ENCODE measurements at places on chromosomes 3 and 15.

GRCh38 chr3:42827023-42827422 is 17.8 kb downstream of the ACKR2 start:
- DNase-seq: no peak

GRCh38 chr15:70160267-70160666 is 62.5 kb upstream of the TLE3 start:
- DNase-seq: no peak

GRCh38 chr15:101686718-101687117 is 34.5 kb upstream of the TM2D3 start:
- no peak for DNase-seq

DNA sequence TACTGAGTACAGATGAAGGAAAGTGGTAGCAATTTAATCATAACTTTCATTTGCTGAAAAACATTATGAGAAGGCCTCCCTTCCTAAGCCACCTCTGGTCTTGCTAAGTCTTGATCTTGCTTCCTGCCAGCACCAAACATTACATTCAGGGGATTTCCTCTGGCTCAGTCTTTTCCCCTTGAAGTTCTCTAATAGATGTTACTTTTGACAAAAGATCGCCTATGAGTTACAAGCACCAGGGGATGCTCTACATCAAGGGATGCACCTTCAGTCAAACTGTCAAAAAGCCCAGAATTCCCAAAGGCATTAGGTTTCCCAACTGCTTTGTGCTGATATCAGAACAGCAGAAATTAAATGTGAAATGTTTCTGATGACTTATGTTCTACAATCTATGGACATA is 47.3 kb downstream of the AQP9 start:
- DNase-seq: no peak

DNA sequence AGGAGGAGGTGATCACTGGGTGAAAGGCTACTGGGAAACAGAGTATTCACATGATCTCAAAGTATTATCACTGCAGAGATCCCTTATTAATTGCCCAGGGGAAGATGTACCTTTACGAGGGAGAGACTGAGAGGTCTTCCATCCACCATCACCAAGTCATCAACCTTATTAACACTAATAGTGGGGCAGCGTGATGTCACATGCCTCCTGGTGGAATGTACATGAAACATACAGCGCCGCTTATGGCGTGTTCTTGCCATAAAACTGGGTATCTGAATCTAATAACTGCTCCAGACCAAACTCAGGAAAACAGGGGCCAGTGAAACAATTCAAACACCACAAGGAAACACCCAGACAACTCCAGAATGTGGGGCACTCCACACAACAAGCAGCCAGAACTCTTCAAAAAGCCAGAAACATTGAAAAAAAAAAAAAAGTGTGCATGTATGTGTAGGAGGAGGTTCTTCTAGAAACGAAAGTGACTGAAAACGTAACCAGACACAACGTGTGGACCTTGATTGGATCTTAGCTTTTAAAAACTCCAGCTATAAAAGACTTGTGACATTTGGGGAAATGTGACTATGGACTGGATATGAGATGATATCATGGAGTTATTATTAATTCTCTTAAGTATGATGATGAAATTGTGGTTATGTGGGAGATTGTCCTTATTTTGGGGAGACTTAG is 4.6 kb downstream of the STIMATE start:
- DNase-seq: no peak

- DNase-seq: no peak
Measured at GRCh38 chr3:10602769-10603768, 97.7 kb upstream of the ATP2B2 start.

GRCh38 chr15:25859838-25860645 is 3.1 kb downstream of the ATP10A start:
- DNase-seq: no peak

GRCh38 chr3:14374444-14374883 is 27.9 kb upstream of the SLC6A6 start:
- DNase-seq: no peak

- no peak for DNase-seq
Measured at GRCh38 chr15:55197362-55197705, 593 bp upstream of the RSL24D1 start.

GRCh38 chr3:194840661-194841514 is 155.2 kb downstream of the FAM43A start:
- DNase-seq: no peak

GRCh38 chr3:138472141-138472825 is 37.9 kb downstream of the ESYT3 start:
- DNase-seq: no peak

DNA sequence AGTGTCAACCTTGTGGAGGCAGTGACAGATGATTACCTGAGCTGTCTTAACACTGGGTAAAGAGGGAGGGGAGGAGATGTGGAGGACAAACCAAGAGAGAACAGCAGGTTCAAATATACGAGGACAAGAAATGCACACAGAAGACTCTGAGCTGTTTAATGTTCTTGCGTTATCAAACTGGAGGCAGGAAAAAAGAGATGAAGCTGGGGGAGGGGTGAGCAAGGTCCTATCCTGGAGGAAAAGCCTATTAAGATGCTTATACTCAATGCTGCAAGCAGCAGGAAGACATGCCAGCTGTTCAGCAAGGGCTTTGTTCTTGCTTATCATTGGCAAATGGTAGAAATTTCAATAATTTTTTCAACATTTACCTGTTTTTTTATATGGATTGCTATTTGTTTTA is 345.7 kb upstream of the TRIM42 start:
- no peak for DNase-seq

DNA sequence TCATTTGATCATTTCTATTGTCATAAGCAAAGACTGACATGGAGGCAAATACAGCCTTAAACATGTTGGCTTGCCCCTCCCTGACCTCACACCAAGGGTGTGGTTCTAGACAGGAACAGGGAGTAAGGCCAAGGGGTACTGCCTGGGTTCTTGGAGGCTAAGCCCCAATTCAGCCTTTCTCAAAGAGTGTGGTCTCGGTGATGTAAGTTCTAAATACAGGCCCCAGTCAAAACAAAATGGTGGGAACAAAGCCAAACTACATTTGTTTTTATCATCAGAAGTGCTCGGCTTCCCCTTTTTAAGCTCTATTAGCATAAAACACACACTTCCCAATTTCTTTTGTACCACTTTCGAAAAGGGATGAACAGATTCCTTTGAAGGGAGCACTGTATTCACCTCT is 129.5 kb downstream of the ATP8B4 start:
- DNase-seq: no peak

DNA sequence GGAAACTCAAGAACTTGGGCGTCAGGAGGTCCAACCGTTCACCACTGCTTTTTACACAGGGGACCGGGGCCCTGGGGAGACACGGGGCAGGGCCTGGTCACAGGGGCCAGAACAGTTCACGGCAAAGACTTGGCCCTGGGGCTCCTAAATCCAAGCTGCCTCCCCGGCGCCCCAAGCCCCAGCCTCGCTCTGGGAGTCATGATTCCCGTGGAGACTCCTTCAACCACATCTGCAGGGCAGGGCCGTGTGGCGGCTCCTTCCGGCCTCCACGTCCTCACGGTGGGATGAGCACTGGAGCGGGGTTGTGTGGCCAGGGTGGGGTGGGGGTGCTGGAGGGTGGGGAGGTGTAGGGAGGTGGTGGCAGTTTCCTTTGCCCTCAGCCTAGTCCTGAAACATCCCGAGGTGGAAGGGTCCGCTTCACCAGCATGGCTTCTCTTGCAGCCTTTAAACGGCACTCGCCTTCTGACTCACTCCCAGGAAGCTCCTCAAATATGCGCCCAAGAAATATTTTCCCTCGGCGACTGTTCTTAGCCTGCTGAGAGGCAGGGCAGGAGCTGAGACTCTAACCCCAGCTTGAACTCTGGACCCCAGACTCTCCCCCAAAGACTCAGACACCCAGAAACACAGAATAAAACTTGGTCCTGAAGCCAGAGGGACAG is 1.8 kb downstream of the MUC4 start:
- no peak for DNase-seq

Measured in GF-D8 (cell line).